ENCODE measurements at places on chromosomes 7 and 10.

DNA sequence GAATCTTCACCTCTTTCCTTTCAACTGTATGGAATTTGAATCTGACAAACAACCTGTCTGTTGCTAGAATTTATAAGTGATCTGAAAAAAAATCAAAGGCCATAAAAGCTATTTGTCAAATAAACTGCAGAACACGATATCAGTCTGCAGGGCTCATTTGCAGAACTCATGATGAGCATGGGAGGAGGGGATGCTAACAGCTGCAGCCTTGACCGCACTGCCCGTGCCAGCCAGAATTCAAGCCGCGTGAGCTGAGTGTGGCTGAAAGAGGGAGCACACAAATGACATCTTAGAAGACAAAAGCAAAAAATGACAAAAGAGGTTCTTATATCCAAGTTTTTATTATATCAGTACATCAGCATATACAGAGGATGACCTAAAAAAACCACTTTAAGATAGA lies 15.7 kb downstream of the LRRTM3 start:
- no peak for DNase-seq

GRCh38 chr10:125057158-125058001 lies 103.0 kb downstream of the CTBP2 start:
- no peak for DNase-seq

- no peak for DNase-seq
Observed at GRCh38 chr10:50392966-50393718, 141.8 kb upstream of the ASAH2 start.

- DNase-seq = no peak
Observed at GRCh38 chr10:20765066-20765465, 132.0 kb downstream of the NEBL start.

- no peak for DNase-seq
Observed at GRCh38 chr10:121854809-121855445, 72.9 kb downstream of the ATE1 start.

DNA sequence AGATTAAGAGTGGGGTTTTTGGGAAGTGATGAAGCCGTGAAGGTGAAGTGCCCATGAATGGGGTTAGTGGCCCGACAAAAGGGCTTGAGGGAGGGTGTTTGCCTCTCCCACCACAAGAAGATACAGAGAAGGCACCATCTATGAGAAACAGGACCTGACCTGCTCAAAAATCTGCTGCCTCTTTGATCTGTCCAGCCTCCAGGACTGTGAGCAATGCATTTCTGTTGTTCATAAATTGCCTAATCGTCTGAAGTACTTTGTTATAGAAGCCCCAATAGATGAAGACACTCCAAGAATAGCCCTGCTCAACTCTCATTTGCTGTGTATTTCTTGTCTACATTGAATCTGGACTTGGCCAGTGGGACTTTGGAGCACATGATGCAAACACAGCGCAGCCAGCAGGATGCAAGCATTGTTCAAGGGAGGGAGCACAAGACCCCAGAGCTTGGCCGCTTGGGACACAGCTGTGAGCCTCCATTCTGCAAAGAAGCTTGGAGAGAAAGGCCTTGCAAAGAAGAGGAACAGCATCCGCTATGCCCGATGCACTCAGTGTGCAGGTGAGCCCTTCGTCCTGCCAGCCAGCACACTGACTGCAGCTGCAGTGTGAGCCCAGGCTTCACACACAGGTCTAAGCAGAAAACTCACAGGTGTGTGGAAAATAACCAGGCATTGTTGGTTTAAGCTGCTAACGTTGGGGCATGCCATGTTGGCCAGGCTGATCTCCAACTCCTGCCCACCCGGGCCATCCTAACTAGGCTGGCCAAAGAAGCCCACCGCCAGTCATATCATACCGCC lies 73.2 kb upstream of the KLF6 start:
- no peak for DNase-seq

DNA sequence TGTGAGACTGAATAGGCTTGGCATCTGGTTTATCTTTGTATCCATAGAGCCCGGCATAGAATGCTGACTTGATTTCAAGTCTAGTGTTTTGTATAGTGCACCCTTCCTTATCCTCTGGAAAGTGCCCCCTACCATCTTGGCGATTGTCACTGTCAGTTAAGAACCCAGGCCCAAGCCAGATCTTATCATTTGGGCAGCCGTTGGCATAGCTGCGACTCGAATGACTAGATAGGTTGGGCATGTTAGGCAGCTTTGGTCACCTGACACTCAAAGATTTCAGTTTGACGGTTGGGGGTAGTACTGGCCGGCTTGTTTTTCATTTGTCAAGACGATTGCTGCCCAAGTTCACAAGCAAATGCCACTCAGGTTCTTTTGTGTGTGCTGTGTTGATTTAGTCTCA lies 6.6 kb downstream of the NIPSNAP2 start:
- DNase-seq = no peak

DNA sequence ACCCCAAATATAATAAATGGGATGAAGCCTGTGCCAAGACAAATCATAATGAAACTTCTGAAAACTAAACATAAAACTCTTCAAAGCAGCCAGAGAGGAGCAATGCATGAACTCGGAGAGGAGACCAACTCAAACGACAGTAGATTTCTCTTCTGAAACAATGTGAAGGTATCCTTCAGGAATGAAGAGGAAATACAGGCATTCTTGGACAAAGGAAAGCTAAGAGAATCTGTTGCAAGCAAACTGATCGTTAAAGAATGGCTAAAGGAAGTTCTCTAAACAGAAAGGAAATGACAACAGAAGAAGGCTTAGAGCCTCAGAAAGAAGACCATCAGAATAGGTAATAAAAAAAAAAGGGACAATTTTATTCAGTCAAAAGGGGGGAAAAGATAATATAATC lies 6.6 kb downstream of the GNA12 start:
- DNase-seq = no peak

- DNase-seq = no peak
Observed at GRCh38 chr7:315516-316265, 25.7 kb downstream of the FOXL3 start.

DNA sequence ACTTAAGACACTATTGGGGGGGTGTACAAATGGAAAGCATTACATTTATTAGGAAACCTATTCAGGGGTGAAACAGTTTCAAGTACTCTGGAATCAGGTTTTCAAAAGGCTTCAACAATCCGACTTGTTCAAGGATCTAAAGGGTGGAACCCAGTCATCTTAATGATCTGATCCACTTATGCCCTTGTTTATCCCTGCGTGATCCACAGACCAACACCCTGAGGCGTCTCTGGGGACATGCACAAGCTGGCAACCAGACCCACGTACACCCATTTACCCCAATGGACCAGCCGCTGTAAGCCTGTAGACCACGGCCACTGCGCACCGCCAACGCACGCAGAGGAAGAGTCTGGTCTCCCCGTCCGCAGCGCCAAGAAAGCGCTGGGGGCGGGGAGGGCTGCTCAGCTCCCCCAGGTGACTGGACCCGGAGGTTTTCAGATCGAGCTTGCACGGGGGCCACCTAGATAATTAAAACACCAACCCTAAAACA lies 13.4 kb downstream of the HNRNPF start:
- DNase-seq = no peak

DNA sequence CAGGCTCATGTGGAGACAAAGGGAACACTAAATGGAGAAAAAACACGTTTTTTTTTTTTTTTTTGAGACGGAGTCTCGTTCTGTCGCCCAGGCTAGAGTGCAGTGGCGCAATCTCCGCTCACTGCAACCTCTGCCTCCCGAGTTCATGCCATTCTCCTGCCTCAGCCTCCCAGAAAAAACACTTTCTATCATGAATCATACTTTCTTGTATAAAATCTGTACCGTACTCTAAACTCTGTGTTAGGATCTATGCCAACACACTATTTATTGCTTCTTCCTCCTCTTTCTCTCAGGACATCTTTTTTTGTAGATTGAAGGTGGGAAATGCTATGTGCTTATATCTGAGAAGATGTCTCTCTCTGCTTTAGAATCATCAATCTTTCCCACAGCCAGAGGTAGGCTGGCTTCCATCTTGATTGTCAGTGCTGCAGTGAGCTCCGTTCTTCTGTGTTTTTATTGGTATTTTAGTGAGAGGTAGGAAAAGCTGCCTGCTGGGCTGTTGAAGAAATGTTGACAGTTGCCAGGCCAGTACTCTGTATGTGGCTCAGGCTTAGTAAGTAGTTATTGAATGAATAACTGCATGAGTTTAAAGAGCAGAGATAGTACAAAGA lies 101.1 kb downstream of the GPR85 start:
- no peak for DNase-seq

DNA sequence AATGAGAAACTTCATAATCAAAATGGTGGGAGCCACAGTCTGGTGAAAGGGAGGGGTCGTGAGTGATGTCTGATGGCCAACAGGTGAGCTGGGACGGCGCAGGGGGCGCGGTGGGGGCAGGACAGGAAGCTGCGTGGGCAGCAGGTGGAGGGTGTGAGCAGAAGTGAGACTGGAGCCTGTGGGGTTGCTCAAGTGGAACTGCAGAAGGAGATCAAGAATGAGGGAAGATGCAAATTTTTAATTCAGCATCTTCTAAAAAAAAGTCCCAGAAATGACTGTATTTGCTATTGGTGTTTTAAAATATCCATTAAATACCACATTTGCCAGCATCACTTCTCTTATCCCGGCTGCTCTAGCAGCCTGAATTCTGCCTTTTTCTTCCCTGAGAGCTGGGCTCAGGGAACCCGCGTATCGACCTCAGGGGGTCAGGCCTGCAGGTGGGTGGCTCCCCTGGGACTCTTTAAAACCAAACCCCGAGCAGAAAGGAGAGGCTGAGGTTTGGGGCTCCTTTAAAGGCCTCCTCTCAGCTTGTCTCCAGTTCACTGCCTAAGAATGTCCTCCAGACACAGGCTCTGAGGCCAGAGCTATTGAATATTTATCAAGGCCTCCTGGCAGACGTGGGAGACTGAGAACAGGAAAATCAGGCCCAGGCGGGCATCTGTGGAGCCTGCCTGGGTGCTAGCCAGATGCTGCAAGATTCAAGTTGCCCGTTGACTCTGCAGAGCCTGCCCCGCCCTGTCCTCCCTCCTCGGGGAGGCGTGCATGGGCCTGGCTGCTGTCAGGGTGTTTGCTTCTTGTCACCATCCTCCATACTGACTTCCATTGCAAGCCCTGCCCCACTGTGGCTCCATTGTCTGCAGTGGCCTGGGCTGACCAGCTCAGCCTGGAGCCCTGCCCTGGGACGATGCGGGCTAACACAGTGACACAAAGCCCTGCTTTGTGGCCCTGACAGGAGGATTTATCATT lies 53.9 kb downstream of the SYPL1 start:
- DNase-seq = no peak

GRCh38 chr10:691216-691615 lies 1.7 kb upstream of the DIP2C start:
- DNase-seq = no peak

DNA sequence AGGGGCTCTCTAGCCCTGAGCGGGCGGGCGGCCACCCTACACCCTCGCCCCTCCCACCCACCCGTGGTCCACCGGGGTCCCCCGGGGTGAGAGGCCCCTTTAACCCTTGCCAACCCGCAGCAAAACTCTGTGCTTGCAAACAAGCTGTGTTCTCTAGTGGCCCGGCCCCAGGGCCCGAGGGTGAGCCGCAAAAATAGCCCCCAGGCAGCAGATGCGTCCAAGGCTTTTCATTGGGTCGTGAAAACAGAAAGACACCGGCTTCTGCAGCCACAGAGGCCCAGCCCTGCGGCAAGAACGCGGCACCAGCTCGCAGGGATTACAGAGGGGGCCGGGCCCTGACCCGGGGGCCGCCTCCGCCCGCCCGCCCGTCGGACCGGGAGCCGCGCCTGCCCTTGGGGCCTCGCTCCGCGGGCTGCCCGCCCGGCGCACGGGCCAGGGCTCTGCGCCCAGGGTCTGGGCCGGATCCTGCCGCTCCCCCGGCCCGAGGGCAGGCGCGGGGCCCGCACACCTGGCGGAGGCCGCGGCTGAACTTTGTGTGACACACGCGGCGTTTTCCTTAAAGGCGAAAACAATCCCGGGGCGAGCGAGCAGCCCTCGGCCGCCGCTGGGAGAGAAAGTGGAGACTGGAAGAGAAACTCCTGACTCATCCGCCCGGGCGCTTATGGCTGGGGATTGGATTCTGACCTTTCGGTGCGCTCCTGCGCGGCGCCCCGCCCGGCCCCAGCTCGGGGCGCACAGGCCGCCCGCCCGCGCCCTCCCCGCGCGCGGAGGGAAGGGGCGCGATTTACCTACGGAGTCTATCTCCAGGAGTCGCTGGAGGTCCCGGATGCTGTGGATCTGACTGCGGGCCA lies 2.8 kb downstream of the PDGFA start:
- DNase-seq = no peak

GRCh38 chr7:72476608-72477305 lies 64.6 kb upstream of the CALN1 start:
- DNase-seq = no peak

DNA sequence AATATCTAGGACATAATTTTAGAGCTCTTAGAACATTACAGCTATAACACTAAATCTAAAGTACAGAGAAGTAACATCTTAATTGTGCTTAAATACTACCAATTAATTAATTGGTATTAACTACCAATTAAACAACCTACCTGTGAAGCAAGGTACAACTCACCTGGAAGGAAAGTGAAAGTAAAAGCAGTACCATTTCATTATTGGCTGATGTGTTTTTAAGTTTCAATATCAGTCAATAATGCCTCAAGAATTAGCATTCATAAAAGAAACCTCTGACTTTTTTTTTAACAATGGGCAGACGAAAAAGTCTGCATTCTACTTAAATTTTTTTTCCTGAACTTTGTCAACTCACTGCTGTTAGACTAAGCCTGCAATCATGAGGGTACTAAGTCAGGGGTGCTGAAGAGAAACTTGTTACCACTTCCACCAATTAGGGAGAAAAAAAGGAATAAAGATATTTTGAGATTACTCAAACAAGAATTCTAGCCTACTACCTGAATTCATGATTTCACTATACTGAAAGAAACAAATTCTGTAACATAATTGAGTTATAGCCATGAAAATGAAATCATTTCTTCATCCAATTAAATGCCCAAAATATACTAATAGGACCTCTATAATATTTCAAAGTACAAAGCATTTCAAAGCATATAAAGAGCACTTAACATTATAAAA lies 19.9 kb downstream of the UPF2 start:
- DNase-seq = no peak

- no peak for DNase-seq
Observed at GRCh38 chr10:13222151-13222550, 12.0 kb downstream of the UCMA start.

DNA sequence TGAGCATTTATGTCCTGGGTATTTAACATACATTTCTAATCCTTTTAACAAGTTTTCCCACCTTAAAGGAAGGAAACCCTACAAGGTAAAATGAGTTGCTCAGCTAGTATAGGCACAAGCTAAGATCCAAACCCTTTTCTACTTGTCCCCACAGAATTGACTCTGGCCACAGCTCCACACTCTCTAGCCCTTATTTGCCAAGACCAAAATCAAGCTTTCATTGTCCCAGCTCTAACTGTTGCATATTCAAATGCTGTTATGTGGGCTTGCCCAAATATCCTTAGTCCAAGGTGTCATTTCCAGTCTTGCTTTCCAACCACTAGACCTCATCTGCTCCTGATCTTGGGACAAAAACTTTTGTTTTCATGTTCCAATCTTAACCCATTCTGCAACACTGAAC lies 31.3 kb upstream of the LSM8 start:
- DNase-seq = no peak

Measured in H1 (cell line).